ENCODE measurements at places on chromosomes 16 and 17.

GRCh38 chr17:35793257-35793656 is 2.2 kb downstream of the MMP28 start:
- DNase-seq, result no peak

DNA sequence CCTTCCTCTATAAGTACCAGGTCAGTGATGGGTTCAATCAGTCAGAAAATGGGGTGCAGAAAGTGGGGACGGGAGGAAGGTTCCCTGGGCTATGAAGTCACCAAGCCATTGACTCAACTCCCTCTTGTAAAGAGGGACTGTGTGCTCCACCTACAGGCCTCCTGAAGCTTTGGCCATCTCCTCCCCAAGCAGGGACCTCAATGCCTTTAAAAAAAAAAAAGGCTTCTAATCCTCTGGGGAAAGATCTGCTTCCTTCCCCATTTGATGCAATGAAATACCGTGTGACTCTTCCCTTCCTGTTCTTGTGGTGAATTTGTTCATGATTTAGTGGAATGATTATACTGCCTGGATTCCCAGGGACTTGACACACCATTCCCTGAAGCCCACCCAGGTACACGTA is 30.8 kb downstream of the VWA3A start:
- peak; percentile 57 for DNase-seq

DNA sequence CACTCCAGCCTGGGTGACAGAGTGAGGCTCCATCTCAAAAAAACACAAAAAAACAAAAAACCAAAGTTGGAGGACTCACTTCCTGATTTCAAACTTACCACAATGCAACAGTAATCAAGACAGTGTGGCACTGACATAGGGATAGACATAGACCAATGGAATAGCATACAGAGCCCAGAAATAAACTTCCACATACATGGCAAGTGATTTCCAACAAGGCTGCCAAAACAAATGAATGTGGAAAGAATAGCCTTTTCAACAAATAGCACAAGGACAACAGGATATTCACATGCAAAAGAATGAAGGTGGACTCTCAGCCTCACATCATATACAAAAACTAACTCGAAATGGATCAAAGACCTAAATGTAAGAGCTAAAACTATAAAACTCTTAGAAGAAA is 36.8 kb upstream of the RASD1 start:
- no peak for DNase-seq

GRCh38 chr16:12794486-12795387 is 8.9 kb downstream of the CPPED1 start:
- DNase-seq, result no peak

- DNase-seq, result no peak
Measured at GRCh38 chr17:8580952-8581658, 49.4 kb downstream of the MYH10 start.

GRCh38 chr16:11401161-11402050 is 56.1 kb downstream of the RMI2 start:
- DNase-seq, result no peak

DNA sequence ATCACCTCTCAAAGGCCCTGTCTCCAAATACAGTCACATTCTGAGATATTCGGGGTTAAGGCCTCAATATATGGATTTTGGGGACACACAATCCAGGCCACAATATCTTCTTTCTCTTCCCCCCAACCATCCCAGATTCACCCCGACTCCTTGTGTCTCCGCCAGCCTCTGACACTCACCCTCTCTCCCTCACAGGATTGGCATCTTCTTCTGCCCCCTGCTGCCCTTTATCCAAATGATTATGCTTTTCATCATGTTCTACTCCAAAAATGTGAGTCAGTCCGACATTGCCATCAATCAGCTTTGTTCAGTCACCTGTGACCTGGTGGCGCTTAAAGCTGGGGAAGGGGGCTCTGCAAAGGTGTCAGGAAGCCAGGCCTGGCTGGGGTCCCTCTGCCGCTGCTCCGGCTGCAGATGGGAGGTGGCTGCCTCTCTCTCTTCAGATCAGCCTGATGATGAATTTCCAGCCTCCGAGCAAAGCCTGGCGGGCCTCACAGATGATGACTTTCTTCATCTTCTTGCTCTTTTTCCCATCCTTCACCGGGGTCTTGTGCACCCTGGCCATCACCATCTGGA is 35.1 kb downstream of the GDE1 start:
- DNase-seq, result no peak

GRCh38 chr17:70564006-70564620 is 394.8 kb downstream of the KCNJ2 start:
- DNase-seq, result no peak

DNA sequence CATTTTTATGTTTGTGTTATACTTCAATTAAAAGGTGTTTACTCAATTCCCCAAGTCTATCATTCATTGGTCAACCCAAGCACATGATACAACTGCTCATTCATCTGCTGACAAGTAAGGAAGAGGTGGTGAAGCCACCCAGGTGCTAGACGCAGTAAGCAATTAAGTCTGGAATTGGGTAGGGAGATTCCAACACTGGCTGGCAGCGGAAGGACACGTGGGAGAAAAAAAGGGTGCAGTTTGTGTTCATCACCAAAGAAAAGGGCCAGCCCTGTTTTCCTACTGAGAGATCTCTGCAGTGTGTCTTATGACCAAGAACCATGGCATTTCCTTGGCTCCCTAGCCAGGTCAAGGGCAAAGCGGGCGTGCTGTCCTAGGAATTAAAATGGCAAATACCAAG is 11.8 kb upstream of the ZNF23 start:
- DNase-seq, result no peak

All from iPS-NIHi11 (cell line).